ENCODE measurements at places on chromosomes 12 and 14.
A peak's percentile ranks its signal among the peaks of the same experiment; 100 is the strongest.

DNA sequence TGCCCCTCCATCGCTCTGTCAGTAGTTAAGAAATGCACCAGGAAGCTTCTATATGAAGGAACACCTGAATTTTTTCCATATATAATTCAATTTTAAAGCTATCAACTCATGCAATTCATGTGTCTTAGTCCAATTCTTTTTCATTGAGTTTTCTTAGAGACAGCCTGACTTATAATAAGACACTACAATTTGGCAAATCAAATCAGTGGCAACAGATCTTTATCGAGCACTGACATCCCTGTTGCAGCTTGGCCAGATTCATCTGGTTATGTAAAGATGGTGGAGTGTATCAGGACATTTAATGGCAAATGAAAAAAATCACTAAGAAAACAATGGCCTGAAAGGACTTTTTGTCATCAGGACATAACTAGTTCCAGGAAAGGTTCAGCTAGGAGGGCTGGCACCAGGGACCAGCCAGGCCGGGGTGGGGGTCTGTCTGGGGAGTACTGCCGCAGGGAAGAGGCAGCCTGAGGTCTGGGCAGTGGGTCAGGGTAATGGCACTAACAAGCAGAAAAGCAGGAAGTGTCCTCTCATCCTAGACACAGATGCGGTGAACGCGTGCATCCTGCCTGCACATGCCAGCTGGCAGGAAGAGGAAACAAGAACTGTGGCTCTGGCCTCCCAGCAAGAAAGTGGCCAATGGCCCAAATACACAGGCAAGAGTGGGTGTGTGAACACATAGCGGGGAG is 100.5 kb upstream of the LMNTD1 start:
- DNase-seq: no peak

- DNase-seq: no peak
Measured at GRCh38 chr12:50344775-50345174, 51.6 kb downstream of the FAM186A start.

- no peak for DNase-seq
Measured at GRCh38 chr12:115623764-115624334, 653.6 kb downstream of the MED13L start.

- no peak for DNase-seq
Measured at GRCh38 chr14:75631453-75631831, 29.2 kb downstream of the ERG28 start.

- DNase-seq: no peak
Measured at GRCh38 chr12:92272061-92272964, 126.7 kb upstream of the BTG1 start.

DNA sequence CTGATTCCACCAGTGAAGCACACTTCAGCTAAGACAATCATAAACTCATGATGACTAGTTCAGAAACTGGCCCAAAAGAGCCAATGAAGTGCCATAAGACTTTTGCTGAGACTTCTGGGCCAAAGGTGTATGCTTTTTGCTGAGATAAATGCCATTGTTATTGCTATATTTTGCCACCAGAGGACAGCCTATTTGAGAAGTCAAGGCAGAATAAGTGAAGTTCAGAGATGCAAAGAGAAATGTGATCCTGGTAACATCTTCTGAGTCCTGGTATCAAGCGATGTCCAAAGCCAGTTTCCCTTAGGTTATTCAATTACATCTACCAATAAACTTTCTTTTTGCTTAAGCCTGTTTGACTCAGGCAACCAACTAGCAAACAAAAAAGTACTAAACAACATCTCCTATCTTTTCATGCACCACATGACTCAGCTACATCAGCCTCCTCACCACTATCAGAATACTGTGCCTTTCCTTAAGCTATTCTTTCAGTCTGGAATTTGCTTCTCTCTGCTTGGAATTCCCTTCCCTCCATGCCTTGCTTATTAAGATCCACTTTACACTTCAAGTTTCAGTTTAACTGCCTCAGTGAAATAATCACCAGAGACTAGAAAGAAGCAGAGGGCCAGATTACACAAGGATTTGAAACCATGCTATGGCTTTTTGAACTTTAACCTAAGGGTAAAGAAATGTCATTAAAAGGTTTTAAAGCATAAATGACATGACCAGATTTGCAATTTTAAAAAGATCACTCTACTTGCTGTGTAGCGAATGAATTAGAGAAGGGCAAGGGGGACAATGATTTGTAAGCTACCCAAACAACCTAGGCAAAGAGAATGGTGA is 14.0 kb downstream of the CRY1 start:
- peak; percentile 30 for DNase-seq

- DNase-seq: no peak
Measured at GRCh38 chr12:129607756-129608155, 296.1 kb downstream of the TMEM132D start.

- DNase-seq: no peak
Measured at GRCh38 chr12:66365718-66366490, 63.6 kb downstream of the HELB start.

GRCh38 chr14:99822800-99823455 is 29.7 kb downstream of the EML1 start:
- no peak for DNase-seq

DNA sequence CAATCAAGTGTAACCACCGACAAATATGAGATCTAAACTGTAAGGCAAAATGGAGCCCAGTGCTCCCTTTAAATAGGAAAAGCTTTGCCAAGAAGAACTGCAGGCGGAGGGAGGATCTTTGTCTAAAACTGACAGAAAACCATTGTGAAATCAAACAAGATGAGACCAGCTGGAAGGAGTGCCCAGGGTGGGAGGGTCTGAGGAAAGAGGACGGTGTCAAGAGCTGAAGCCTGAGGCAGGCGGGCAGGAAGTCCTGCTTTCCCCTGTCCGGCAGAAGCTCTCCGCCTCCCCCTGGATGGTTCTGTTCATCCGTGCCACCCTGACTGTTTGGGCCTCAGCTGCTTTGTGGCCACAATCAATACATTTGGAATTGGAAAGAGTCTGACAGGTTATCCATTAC is 37.5 kb downstream of the CDC42BPB start:
- DNase-seq: no peak

DNA sequence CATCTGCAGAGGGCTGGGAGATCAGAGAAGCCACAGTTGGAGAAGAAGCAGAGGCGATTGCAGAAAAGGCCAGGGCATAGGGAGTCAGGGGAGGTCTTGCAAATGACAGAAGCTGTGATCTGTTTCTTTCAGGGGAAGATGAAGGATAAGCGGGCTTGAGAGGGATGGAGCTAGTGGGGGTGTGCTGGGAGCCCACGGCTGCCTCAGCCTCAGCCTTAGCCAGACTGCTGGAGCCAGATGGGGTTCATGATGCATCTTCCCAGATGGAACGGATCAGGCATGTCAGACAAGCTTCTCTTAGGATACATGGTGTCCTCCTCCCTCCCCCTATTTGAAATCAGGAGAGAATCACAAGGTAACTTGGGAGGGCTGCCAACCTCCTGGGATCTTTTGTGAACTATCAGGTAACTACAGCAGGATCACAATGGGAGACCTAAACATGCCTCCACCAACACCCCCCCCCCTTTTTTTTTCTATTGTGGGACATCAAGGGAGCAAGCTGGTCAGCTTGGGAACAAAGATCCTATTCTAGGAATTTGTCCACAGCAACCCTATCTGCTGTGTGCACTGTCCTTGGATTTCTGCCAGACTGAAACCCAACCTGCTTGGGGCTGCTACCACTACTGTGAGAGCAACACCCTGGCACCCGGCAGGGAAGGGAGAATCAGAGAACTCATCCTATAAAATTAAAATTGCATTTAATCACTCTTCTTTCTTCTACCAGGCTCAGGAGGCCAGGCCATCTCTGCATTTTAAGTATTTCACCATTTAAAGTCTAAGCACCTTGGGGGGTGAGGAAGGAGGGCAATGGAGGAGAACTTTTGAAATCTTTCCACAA is 10.7 kb upstream of the ATP2A2 start:
- DNase-seq: no peak

GRCh38 chr14:42480255-42480654 is 873.6 kb downstream of the LRFN5 start:
- no peak for DNase-seq

DNA sequence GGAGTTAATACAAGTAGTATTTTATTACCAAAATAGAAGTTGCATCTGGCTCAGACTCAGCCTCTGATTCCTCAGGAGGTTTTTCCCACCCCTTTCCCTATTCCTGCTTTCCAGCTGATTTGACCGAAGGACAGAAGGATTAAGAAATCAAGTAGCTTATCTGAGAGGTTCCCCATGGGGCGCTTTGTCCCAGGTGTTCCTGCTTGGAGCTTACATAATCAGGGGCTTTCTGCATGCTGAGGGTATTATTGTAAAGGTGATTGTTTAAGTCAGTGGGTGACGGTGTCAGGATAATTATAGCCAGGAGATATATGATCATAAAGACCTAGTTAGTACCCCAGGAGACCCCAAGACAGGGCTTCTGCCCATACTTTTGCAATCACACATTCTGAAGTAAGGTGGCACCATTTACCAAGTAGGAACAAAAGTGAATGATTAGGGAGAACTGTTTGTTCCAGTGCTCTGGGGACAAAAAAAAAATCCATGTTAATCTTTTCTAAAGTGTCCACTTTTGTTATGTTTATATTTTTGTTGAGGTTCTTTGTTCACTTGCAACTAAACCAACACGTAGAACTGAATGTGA is 921.3 kb downstream of the NRXN3 start:
- DNase-seq: no peak

- DNase-seq: no peak
Measured at GRCh38 chr14:39376667-39377403, 55.4 kb downstream of the FBXO33 start.

GRCh38 chr14:70855486-70855885 is 46.2 kb upstream of the MAP3K9 start:
- DNase-seq: no peak

DNA sequence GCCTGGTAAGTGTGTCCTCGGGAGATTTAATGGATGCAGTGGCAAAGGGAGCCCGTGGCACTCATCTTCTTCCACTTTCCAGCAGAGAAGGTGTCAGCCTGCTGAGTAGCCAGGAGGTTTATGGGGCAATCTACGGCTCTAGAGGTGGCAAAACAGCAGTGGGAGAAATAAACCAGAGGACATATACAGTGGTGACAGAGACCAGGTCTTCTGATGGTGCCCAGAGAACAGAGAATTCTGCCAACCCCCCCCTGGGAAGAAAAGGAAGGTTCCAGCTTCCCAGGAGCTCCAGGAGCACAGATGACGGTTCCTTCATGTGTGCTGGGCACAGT is 43.0 kb downstream of the SMIM41 start:
- no peak for DNase-seq

- no peak for DNase-seq
Measured at GRCh38 chr14:89332031-89332430, 85.0 kb downstream of the FOXN3 start.

DNA sequence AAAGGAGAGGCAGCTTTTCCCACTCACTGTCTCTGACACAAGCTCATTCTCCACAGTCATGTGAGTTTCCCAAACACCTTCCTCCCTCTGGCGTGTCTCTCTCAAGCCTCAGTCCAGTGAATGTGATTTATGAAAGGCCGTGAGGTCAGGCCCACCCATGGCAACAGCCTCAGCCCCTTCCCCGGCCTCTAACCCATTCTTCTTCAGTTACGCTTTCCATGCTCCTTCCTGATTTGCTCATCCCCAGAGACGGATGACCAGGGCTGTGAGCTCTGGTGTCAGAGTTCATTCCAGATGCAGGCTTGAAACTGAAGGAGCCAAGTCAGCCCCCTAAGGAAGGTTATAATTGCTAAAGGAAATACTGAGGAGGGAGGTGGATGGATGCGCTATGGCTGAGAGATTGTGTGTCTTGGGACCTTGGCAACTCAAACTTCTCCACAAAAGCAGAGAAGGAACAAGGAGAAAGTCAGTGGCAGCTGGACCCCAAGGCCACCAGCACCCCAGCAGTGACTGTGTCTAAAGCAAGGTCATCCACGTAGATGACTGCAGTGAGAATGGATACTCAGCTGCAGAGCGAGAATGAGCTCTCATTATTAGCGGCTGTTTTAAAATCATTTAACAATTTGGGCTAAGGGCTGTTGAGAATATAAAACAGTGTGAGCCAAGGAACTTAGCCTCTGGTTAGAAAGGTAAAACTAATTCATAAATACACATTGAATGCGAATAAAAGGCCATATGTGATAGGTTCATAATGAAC is 84.1 kb downstream of the FBXL14 start:
- no peak for DNase-seq

DNA sequence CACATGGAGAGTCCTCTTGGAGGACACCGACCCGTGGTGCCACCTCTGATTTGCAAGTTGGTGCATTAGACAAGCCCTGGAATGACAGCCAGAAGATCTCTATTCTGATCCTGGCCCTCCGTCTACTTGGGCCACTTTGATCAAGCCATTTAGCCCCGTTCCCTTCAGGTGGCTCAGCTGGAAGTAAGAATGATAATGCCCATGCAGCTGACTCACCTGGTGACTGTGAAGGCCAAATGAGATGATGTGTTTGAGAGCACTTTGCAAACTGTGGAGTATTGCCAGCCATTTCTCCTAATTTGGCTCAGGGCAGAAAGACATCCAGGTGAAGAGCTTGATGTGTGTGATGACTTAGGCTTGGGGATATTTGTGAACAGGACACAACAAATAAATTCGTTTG is 165.9 kb downstream of the ETV6 start:
- no peak for DNase-seq

DNA sequence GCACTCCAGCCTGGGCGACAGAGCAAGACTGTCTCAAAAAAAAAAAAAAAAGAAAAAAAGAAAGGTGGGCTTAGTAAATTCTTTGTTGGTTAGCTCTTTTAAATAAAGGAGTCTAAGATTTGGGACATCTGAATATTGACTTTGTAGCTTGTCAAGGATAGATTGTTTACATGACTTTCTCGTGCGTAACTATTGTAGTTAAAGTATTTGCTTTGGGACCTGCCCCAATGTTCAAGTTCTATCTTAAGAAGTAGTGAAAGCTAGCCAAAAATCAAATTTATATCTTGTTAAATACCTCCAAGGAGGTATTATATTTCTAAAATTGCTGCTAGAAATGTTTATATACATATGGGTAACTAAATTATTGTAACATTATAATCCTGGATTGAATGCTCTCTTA is 32.4 kb downstream of the PTPN21 start:
- no peak for DNase-seq

GRCh38 chr12:1841586-1842182 is 21.3 kb downstream of the LRTM2 start:
- no peak for DNase-seq

GRCh38 chr12:27672051-27672450 is 24.2 kb upstream of the REP15 start:
- DNase-seq: no peak

GRCh38 chr12:45637706-45638105 is 91.8 kb upstream of the ARID2 start:
- no peak for DNase-seq
